Vein endothelial cell (primary cell): ENCODE measurements at places on chromosomes 1 and 21. TPM values are rescaled to one million over a fixed set of nuclear protein-coding genes. Genes with fewer than 3 reads are reported as not detected.

The POU3F1 gene
- not detected in 2 replicates for total RNA-seq

The SLC35F3 gene
- not detected in 2 replicates for total RNA-seq

The LEFTY1 gene
- not detected in 2 replicates for total RNA-seq

The OTUD3 gene
- 3.6 and 5.3 TPM in 2 replicates for total RNA-seq

The IL12RB2 gene
- not detected in 2 replicates for total RNA-seq

The FMO3 gene
- total RNA-seq: not detected in 2 replicates

The SRGAP2 gene
- 111 and 149 TPM in 2 replicates for total RNA-seq

The HFM1 gene
- total RNA-seq: 0.33 and 0.86 TPM in 2 replicates

The NMNAT1 gene
- total RNA-seq: 8.5 and 12.7 TPM in 2 replicates

The GPR37L1 gene
- total RNA-seq: not detected in 2 replicates

The TBX15 gene
- 0.10 and 0.33 TPM in 2 replicates for total RNA-seq

The HAO2 gene
- total RNA-seq: not detected in 2 replicates

The COPA gene
- total RNA-seq: 213 and 223 TPM in 2 replicates

The MCOLN3 gene
- under 0.01 TPM in 1 of 2 replicates, not detected in the other for total RNA-seq

The MAP3K21 gene
- total RNA-seq: 0.19 and 0.33 TPM in 2 replicates

The ARHGEF16 gene
- total RNA-seq: 1.1 and 1.3 TPM in 2 replicates

The CDK11B gene
- total RNA-seq: 7.5 and 7.7 TPM in 2 replicates

The C1QA gene
- total RNA-seq: not detected in 2 replicates

The ANKRD65 gene
- under 0.01 TPM in 1 of 2 replicates, not detected in the other for total RNA-seq

The AMY1C gene
- total RNA-seq: not detected in 2 replicates

The OR2W3 gene
- total RNA-seq: 0.33 TPM in 1 of 2 replicates, not detected in the other

The ICOSLG gene
- 3.0 and 3.6 TPM in 2 replicates for total RNA-seq

The NRDC gene
- 46.4 and 50.9 TPM in 2 replicates for total RNA-seq

The FCRL3 gene
- total RNA-seq: not detected in 2 replicates

The PPFIA4 gene
- total RNA-seq: under 0.01 and 0.65 TPM in 2 replicates
